ENCODE measurements at places on chromosomes 2 and 18.

DNA sequence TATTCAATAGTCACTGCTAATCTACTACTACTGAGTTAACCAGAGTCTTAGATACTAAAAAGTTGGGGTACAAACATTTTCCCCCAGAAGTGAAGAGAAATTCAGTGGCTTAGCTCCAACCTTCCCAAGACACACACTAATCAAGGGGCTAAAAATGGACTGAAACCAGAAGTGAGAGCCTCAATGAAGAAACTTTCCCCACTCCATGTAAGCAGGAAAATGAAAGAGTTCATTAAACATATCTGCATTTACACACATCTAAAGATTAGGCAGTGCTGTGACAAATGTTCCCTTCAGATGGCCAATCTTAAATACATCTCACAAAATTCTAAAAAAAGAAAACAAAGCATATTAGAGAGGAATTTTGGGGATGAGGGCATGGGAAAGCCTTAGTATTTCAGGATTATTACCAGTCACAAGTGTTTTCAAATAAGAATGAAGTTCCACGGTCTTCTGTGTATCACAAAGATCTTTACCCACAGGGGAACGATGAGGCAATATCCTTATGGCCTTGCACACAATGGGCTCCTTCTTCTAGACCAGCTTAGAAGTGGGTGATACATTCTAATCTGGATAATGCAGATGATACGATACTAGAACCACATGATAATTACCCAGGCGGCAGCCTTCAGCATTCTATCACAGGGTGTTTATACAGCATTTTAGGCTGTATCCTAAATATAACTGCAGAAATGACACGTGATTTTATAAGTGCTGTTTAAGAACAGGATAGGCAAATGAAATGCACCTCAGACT lies 17.1 kb downstream of the ANKRD44 start:
- DNase-seq = no peak

- DNase-seq = no peak
Measured at GRCh38 chr2:22787745-22788144, 597.2 kb upstream of the KLHL29 start.

GRCh38 chr2:173819852-173820251 lies 145.3 kb downstream of the SP3 start:
- no peak for DNase-seq

DNA sequence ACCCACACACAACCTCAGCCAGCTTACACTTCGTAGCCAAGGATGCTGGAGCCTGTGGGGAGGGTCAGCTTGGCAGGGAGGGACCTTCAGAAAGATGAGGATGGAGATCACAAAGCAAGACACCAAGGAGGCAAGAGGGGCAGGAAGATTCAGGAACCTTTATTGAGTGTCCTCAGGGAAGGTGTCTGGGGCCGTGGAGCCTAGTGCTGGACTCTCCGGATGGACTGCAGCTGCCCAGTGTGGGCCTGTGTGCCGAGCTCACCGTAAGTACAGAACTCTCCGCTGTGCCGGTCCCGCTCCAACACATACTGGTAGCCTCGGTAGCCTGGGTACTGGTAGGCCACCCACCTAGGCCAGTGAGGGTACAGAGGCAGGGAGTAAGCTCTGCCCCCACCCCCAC lies 3.2 kb downstream of the CRYBA2 start:
- no peak for DNase-seq

GRCh38 chr2:187338679-187339121 lies 109.4 kb downstream of the CALCRL start:
- DNase-seq = no peak

GRCh38 chr2:121541495-121541894 lies 10.8 kb downstream of the RNU4ATAC start:
- DNase-seq = no peak

- DNase-seq = peak; percentile 46
Measured at GRCh38 chr18:23920054-23920453, 94.5 kb upstream of the TTC39C start.

GRCh38 chr18:52499016-52499415 lies 159.0 kb downstream of the DCC start:
- no peak for DNase-seq

DNA sequence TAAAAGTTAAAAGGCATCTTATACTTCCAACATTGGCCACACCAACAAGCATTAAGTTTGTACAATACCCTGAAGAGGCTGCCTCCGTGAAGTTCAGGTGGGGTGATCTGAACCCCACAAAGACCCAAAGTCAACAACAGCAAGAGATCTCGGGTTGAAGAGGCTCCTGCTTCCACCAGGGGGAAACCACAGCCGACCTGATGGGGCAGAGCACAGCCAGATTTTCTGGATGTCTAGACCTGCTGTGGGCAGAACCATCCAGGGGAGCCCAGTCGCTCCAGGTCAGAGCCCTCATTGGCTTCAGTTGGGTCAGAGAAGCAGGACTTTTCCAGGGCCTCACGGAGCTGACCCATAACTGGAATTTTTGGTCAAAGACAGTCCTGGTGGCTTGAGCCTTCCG lies 66.5 kb upstream of the ACKR3 start:
- peak; percentile 3 for DNase-seq

DNA sequence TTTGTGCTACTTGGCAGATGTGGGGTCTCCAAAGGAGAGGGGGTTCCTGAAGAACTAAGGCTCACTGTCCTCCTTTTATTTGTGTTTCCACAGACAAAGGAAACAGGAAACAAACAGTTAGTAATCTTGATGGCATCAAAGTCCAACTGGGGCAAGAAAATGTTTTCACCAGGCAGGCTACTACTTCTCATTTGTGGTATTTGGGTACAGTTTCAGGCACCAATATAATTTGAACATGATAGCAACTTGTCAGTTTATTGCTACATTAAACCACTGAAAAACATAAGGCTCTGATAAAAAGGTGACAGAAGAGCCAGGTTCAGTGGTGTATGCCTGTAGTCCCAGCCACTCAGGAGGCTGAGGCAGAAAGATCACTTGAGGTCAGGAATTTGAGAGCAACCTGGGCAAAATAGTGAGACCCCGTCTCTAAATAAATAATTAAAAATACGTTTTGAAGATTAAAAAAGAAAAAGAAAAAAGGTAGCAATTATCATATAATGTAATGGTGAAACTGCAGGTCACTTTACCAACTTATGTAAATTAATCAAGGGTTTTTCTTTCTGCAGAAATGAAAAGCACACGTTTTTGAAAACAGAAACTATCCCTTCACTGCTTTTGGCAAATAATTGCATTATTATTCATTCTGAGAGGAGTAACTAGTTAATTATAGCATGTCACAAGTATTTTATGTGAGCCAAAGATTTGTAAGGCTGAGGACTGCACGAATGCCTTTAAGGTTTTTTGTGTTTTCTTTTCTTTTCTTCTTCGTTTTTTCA lies 157.5 kb upstream of the CAVIN2 start:
- DNase-seq = no peak

DNA sequence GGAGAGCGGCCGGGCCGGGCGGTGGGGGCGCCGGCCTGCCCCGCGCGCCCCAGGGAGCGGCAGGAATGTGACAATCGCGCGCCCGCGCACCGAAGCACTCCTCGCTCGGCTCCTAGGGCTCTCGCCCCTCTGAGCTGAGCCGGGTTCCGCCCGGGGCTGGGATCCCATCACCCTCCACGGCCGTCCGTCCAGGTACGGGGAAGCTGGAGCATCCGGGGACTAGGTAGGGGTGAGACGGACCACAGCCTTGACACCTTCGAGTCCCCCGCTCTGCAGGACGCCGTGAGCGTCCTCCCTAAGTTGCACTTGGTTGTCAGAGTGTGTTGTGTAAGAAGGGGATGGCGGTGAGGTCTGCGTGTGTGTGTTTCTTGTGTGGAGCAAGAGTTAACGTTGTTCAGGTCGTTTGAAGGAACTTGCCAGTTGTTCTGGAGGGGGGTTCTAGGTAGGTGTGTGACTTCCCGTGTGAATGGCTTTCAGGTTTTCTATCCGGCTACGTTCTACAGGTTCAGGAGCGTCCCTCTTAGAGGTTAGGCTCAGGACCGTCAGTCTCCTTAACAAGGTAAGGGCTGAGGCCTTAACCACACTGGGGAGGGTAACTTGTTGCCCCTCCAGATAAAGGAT lies 393 bp downstream of the IL1R1 start:
- DNase-seq = no peak

DNA sequence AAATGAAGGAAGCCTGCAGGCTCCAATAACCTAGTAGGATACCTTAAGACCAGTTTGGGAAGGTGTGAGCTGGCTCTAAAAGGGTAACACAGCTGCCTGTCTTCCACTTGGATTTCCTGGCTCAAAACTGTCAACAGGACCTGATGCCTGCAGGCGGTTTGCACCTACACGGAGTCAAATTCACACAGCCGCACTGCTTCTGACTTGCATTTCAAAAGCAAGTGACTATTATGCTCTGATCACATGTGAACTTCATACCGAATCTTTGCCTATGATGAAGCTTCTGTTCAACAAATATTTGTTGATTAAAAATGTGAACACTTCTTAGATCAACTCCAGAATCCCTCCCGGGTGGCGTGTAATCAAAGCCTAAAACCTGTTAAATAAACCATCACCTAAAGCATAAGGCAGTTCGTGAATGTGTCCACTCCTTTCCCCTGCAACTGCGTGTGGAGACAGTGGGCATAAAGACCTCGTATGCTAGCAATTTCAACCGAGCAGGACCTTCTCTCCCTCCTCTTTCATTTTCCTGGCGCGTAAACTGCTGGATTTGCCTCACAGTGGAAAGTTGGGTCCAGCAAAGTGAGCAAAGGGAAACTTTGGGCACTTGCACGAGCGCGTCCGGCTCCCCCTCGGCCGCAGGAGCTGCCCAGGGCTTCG lies 784 bp downstream of the CRACDL start:
- no peak for DNase-seq

- peak; percentile 61 for DNase-seq
Measured at GRCh38 chr2:236078297-236079255, 89.6 kb downstream of the GBX2 start.

GRCh38 chr18:74796841-74797576 lies 199.3 kb downstream of the ZNF407 start:
- DNase-seq = peak; percentile 65

DNA sequence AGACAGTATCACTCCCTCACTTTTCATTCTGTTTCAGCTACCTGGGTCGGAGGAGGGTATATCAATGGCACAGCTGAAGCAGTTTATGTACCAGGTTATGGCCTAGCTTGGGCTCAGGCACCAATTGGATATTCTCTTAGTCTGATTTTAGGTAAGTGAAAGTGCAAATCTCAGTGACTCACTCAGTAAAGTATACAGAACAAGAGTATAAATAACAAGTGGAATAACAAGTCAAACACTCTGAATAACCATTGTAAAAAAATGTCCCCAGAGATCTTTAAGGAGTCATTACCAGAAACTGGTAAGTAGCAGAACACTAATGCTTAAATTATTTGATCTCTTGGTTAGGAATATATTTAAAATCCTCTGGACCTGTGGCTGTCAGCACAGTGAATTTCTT lies 5.7 kb downstream of the SLC5A7 start:
- DNase-seq = no peak

GRCh38 chr2:120052597-120052996 lies 39.7 kb downstream of the EPB41L5 start:
- DNase-seq = peak; percentile 16

GRCh38 chr2:28507796-28508764 lies 12.2 kb downstream of the PLB1 start:
- peak; percentile 42 for DNase-seq

DNA sequence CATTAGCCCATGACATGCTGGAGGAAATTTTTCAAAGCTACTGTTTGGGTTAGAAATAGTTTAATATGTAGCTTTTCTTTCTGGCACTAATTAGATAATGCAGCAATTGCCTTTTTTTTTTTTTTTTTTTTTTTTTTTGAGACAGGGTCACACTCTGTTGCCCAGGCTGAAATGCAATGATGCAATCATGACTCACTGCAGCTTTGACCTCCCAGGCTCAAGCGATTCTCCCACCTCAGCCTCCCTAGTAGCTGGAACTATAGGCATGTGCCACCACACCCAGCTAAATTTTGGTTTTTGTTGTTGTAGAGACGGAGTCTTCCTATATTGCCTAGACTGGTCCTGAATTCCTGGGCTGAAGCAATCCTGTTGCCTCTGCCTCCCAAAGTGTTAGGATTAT lies 136.2 kb downstream of the SP100 start:
- DNase-seq = no peak

GRCh38 chr2:100010606-100011005 lies 131.8 kb downstream of the AFF3 start:
- DNase-seq = no peak

GRCh38 chr2:223477318-223477717 lies 124.8 kb downstream of the SCG2 start:
- peak; percentile 27 for DNase-seq

DNA sequence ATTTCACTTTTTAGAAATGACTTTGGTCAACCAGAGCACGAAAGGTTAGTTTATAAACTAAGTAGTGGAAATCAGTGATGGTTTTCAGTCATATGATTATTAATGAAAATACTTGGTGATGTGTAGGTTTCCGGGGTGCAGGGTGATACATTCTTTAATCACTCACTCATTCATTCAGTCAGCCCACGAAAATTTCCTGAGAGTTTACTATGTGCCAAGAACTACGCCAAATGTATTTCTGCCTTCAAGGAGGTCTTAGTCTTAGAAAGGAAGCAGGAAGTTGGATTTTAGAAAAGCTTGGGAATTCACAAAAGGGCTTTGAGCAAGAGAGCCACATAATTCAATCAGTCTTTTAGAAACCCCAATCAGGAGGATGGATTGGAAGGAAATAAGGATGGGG lies 543.6 kb downstream of the PLCL1 start:
- peak; percentile 50 for DNase-seq

GRCh38 chr18:60667016-60667415 lies 294.4 kb upstream of the MC4R start:
- DNase-seq = no peak

GRCh38 chr2:121076885-121077549 lies 208.0 kb downstream of the TFCP2L1 start:
- peak; percentile 78 for DNase-seq

GRCh38 chr2:189613650-189614420 lies 33.2 kb upstream of the SLC40A1 start:
- DNase-seq = peak; percentile 64

GRCh38 chr2:163735685-163736432 lies at the start of gene FIGN:
TSS of gene FIGN (minus strand) at chr2:163736008. CDS start at chr2:163734927, 1,081 bp downstream.
- DNase-seq = peak; percentile 77

GRCh38 chr2:167761465-167762136 lies 485.8 kb downstream of the STK39 start:
- no peak for DNase-seq

- DNase-seq = no peak
Measured at GRCh38 chr18:32730068-32730467, 42.8 kb downstream of the KLHL14 start.

- DNase-seq = no peak
Measured at GRCh38 chr18:37560003-37560402, 5.6 kb downstream of the CELF4 start.

- no peak for DNase-seq
Measured at GRCh38 chr2:240131296-240131695, 4.8 kb downstream of the COPS9 start.

GRCh38 chr2:238989484-238989883 lies 141.6 kb downstream of the TWIST2 start:
- no peak for DNase-seq

GRCh38 chr2:240685771-240686371 lies 3.2 kb upstream of the AQP12B start:
- DNase-seq = no peak

GRCh38 chr18:46386788-46387187 lies 270.2 kb downstream of the LOXHD1 start:
- DNase-seq = no peak

GRCh38 chr18:36519358-36519757 lies 221.8 kb downstream of the FHOD3 start:
- peak; percentile 73 for DNase-seq

- no peak for DNase-seq
Measured at GRCh38 chr18:33440060-33441043, at the start of gene CCDC178. TSS of gene CCDC178 (minus strand) at chr18:33440721. CDS start at chr18:33412088, 28,633 bp downstream.

Data from ELR (cell line).